NCI-H524 treated with DMSO at 0.1 percent for 48 hours (cell line): ENCODE measurements at places on chromosomes 4 and X.

- peak; percentile 96 for DNase-seq
These were observed 71.5 kb downstream of the SLC16A2 start for GRCh38 chrX:74492720-74493201.

DNA sequence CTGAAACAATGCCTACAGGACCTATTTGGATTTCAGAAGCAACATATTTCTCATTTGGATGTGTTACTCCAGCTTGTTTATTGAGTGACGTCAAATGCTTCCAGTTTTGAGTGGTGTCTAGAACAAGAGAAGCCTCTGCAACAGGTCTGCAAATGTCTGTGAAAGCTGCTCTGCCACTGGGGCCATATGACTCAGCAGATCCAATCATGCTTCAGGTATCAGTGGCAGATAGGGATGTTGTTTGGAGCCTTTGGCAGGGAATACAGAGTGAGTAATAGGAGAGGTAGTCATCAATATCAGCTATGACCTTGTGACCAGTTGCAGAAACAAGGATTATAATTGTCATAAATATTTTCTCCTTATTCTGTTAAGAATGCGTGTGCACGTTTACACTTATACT lies 141.1 kb upstream of the ZXDA start:
- DNase-seq, result no peak

GRCh38 chrX:22589845-22590244 lies 317.1 kb downstream of the CBLL2 start:
- DNase-seq, result no peak

GRCh38 chrX:97629597-97629985 lies 745.9 kb downstream of the RPA4 start:
- no peak for DNase-seq

DNA sequence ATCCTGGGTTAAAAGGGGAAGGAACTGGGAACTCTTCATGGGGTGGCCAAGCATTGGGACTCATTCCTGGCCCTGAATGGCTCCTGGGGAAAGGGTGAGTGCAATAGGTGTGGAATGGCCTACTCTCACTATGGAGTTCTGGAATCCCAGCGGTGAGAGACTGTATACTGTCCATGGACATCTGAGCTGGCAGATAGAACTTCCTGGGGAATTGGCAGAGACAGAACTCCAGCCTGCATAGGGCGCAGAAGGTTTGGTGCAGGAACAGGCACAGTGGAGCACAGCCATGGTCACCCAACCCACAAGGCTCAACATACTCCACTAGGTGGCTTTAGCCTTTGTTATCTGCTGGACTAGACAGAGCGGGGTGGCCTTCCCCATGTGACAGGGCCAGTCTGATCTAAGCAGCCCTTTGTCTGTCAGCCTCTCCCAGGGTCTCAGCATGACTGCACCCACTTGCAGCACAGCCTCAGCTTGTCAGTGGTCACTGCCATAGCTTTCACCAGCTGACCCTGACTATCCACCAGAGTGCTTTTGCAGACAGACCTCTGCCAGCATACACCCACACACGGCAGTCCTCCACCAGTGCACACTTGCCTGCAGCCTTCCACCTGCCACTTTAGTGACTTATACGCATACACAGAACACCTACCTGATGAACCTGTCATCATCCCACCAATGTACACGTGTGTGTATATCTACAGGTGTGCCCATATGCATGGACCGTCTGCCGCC lies 48.4 kb downstream of the TECRL start:
- DNase-seq, result no peak

GRCh38 chrX:119512146-119512800 lies 44.0 kb downstream of the SLC25A5 start:
- peak; percentile 17 for DNase-seq

- DNase-seq, result no peak
These were observed at the start of gene TMPRSS11E for GRCh38 chr4:68447201-68447600. TMPRSS11E (plus strand) TSS chr4:68447463; CDS start chr4:68447513, 50 bp downstream.

DNA sequence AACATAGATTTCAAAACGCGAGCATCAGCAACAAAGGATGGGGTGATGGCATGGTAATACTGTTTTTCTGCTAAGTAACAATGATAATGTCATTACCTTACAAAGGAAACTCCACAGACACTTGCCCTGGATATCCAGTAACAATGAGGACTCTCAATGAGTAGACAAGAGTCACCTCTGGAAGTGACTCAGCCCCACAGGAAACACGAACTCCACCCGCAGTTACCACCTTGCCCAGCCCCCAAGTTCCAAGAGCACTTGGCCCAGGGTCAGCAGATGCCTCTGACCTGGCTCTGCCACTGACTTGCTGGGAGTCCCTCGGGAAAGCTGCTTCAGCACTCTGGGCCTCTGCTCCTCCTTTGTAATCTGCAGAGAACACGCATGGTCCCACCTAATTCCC lies 110.3 kb upstream of the MAP3K15 start:
- no peak for DNase-seq

DNA sequence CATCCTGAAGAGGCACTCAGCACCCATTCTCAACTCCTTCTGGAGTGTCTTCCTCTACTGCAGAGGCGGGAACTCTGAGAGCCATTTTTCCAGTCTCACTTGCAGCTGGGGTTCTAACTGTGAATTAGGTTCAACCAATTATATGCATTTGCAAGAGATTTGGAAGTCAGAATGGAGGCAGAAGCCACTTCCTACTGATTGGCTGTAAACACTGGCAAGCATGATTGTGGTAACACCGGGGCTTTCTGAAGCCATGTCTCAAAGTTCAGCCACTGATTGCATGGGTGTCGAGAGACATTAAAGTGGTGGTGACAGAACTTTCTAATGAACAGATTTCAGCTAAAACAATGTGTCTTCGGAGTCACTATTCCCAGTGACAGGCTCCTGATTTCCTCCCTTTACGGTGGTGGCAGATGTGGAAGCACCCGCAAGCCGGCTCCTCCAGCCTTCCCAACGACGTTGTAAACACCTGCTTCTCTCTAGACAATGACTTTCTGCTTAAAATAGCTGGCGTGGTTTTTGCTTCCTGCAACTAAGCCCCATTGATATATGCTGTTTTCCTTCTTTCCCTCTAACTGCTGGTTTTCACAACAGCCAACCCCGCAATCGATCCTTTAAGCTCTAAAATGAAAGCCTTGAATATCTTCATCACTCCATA lies 92.0 kb downstream of the IRF2 start:
- DNase-seq, result no peak

- peak; percentile 97 for DNase-seq
These were observed 100.0 kb downstream of the DOCK11 start for GRCh38 chrX:118595501-118596042.

- no peak for DNase-seq
These were observed 39.5 kb downstream of the CD40LG start for GRCh38 chrX:136687457-136687856.

DNA sequence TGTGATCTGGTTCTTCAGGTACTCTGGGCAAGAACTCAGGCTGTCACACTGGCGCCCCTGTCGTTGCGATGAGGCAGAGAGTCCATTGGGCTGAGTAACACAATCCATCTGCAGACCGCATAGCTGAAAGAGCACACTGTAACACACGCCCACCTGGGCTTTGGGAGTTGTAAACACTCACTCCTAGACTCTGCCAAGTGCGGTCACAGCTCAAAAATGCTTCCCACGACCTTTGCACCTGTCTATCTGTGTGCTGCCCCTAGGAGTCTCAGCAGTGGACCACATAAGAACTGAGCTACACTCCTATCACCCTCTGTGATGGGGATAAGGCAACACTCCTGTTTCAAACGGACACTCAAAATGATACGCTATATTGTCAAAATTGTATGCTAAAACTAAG lies 2028.3 kb downstream of the PCDH7 start:
- DNase-seq, result no peak

DNA sequence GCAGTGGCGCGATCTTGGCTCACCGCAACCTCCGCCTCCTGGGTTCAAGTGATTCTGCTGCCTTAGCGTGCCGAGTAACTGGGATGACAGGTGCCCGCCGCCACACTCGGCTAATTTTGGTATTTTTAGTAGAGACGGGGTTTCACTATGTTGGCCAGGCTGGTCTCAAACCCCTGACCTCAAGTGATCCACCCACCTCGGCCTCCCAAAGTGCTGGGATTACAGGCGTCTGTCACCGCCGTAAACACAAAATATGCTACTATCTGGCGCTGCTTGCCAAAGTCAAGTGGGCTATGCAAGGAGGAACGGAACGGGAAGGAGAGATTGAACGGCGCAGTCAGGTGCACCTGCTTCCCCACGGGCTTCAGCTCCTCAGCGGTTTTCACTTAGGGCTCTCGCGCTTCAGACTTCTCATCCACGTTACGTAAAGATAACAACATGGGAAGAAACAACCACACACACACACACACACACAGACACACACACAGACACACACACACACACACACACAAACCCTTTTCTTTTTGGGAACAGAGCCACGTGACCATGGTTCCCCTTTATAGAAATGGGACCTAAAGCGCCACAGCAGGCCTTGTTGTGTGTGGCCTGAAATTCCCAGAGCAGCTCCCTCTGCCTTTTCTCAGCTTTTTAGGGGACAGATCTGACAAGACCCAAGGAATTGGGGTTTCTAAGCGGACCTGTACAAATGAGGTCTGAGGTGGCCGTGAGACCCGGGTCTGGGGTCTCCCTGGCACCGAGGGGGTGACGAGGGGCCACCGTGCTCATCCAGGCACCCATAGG lies 1.5 kb downstream of the P2RY8 start:
- no peak for DNase-seq

- DNase-seq, result no peak
These were observed 54.4 kb downstream of the CBR4 start for GRCh38 chr4:168955674-168956073.

- no peak for DNase-seq
These were observed 14.7 kb downstream of the FGFRL1 start for GRCh38 chr4:1026115-1026514.

DNA sequence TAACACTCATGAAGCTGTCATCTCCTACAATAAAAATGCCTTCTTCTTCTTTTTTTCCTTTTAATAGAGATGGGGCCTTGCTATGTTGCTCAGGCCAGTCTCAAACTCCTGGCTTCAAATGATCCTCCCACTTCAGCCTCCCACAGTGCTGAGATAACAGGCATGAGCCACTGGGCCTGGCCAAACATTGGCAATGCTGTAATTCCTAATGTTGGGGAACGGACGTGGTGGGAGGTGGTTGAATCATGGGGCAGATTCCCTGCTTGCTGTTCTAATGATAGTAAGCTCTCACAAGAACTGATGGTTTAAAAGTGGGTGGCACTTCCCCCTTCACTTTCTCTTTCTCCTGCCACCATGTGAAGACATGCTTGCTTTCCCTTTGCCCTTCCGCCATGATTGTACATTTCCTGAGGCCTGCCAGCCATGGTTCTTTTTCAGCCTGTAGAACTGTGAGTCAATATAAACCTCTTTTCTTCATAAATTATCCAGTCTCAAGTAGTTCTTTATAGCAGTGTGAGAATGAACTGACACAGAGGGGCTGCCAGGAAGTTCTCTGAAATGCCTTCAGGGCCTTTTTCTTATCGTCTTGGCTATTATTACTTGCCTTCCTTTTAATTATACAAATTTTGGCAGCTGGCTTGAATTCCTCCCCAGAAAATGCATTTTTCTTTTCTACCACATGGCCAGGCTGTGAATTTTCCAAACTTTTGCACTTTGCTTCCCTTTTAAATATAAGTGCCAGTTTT lies 93.0 kb downstream of the CENPC start:
- no peak for DNase-seq

- no peak for DNase-seq
These were observed 509.6 kb downstream of the PACRGL start for GRCh38 chr4:21209860-21210259.

DNA sequence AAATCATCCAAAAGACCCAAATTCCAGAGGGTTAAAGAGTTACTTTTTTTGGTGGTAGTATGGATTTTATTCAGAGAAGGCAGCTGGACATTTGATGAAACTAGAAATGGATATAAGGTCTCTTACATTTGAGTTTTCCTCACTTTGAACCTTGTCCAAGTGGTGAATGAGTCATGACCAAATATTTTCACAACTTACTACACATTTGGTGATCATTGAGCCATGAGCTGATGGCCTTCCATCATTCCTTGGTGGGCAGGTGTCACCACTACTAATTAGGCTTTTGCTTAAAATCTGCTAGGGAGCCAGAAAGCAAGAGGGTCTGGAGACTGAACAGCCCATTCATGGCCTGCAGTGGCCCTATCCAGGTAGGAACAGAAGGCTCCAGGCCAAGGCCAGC lies 620.2 kb upstream of the INTU start:
- DNase-seq, result no peak
